ENCODE measurements at places on chromosomes 5 and 9.

GRCh38 chr5:83530193-83530592 lies 58.6 kb downstream of the VCAN start:
- DNase-seq, result no peak

- no peak for DNase-seq
Observed at GRCh38 chr5:175902026-175902425, 30.6 kb downstream of the CPLX2 start.

GRCh38 chr9:92439921-92440750 lies 15.9 kb upstream of the OMD start:
- DNase-seq, result no peak

GRCh38 chr9:124292696-124293593 lies 35.2 kb downstream of the NEK6 start:
- no peak for DNase-seq

DNA sequence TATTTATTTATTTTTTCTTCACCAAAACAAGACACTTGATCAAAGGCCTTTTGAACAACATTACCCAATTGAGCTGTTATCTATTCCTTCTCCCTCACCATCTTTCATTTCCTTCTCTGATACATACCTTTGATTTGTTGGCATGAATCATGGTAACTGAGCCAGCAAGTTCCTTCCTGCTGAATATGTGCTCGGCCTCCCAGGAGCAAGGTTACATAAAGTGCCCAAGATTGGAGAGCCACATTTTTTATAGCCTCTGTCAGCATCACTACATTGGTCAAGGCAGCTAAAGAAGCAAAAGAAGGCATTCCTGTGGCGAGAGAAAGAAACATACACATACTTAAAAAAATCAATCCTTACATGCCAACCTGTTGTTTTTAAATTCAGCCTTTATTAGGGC lies 369.6 kb downstream of the CYLC2 start:
- no peak for DNase-seq

DNA sequence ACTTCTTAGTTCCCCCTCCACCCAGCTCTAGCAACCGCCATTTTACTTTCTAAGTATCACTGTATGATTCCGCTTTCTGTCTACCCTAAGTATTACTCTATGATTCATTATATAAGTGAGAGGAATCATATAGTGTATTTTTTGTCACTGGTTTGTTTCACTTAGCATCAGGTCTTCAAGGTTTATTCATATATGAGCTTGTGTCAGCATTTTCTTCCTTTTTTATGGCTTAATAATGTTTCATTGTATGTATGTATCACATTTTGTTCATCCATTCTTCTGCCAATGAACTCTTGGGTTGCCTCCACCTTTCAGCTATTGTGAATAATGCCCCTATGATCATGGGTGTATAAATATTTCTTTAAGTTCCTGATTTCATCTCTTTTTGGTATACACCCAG lies 222.8 kb downstream of the SNCAIP start:
- no peak for DNase-seq

DNA sequence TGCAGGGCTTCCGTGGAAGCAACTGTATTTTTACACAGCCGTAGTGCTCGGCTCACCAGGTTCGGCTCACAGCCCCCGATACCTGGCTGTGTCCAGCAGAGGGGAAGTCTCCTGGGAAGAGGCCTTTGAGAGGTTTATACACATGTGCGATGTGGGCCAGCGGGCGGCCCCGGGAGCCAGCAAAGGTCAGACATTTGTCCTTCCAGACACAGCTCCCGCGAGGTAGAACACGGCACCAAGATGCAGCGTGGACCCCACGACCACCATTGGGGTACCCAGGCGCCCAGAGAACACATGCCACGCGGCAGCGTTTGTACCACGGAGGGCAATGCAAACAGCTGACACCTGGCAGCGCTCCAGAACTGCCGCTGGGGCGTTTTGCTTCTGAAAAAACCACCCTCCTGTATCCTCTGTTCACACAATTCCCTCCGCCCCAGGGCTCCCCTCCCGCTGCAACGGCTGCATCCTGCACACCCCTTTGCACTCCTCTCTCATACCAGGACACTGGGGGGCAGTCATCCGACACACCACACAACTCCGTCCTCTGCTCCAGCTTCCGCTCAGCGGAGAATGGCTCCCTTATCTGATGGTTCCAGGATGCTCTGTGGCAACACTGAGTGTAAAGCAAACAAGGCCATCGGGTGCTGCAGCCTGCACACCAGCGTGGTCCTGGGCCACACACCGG lies 235.3 kb downstream of the SYK start:
- DNase-seq, result peak; percentile 71

DNA sequence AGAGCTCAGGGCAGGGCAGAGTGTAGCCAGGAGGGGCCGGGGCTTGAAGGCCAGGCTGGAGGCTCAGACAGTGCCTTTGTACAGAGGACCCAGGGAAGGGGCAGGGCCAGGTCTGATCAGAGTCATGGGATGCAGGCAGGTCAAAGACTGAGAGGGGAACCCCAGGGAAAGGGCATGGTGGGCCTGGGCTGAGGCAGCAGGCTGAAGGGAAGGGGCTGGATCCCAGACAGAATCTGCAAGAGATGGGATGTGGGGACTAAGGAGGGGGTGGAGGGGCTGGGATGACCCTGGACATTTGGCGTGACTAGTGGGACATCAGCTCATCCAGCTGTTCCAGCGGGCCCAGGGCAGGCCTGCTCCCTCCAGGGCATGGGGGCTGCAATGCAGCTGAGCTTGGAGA lies 15.5 kb upstream of the MRNIP start:
- DNase-seq, result no peak

- DNase-seq, result no peak
Observed at GRCh38 chr9:136902259-136902821, 16.0 kb downstream of the TRAF2 start.
